Upper lobe of right lung (tissue), 1 donor: ENCODE measurements at places on chromosomes 3 and 15.

GRCh38 chr3:30332196-30333021 is 274.0 kb upstream of the TGFBR2 start:
- no peak for DNase-seq

GRCh38 chr3:55183201-55183600 is 255.3 kb upstream of the LRTM1 start:
- DNase-seq: no peak

- DNase-seq: no peak
Observed at GRCh38 chr15:92012368-92012629, 158.8 kb downstream of the SLCO3A1 start.

DNA sequence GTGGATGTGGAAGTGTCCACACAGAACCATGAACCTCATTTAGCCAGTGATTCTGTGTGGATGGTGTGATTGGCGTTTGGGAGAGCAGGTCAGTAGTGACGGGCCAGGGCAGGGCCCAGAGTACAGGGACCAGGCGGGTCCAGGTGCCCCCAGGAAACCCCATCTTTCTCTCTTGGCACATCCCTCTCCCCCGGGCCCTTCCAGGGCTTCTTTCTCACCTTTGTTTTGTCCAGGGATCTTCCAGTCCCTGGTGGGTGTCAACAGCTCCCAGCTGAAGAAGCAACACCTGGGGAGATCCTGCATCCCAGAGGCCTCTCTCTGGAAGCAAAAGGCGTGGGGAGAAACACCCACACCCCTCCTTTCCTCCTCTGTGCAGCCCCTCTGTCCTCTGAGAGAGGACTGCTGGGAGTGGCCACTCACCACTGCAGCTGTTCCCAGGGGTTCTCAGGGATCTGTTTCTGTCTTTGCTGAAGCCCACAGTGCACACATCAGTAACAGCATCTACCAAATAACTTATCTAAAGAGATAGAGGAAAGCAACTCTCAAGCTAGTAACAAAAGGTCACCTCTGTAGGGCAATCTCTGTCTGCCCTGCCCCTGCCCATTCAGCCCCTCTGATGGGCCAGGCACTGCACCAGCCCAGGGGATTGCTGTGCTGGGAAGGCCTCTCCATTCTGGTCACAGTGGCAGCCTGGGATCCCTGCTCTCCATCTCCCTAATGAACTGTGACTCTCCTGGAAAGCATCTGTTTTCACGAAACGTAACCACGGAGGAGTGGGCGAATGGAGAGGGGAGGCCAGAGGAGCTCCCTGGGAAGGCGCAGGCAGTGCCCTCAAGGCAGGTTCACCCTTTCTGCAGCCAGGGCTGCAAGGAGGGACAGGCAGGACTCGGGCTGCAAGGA is 98.3 kb upstream of the ALDH1A3 start:
- peak; percentile 37 for DNase-seq

GRCh38 chr3:169886671-169887070 is 16.9 kb upstream of the LRRC31 start:
- peak; percentile 86 for DNase-seq

DNA sequence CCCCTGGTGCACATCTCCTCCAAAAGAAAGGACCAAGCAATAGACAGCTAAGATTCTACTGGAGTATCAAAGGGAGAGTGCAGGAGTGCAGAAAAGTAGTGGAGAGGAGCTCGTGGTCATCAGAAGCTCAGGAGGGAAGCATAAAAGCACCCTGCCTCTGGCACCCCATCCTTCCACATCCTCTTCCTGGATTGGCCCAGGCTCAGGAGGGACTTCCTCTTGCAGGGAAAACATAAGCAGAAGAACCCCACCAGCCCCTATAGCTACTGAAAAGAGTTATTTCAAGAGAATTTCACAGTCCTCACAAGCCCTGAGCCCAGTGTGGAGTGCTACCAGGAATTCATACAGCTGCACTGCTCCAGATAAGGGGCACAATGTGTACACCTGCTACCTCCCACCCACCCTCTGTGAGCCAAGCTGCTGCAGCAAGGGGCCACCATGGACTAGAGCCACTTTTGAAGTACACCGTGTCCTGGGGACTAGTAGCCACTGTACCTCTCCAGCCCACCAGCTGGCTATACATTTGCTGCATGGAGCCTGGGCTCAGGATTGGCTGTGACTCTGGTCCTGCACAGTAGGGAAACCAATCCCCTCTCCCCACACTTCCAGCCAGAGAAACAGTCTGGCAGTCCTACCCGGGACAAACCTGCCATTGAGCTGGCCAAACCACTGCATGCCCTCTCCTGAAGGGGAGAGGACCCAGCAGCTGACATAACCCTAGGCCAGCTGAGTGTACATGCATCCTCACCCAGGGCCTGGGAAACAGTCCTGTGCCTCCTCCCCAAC is 43.0 kb downstream of the CD200R1 start:
- no peak for DNase-seq

GRCh38 chr15:49145651-49146609 is 9.5 kb downstream of the COPS2 start:
- no peak for DNase-seq

DNA sequence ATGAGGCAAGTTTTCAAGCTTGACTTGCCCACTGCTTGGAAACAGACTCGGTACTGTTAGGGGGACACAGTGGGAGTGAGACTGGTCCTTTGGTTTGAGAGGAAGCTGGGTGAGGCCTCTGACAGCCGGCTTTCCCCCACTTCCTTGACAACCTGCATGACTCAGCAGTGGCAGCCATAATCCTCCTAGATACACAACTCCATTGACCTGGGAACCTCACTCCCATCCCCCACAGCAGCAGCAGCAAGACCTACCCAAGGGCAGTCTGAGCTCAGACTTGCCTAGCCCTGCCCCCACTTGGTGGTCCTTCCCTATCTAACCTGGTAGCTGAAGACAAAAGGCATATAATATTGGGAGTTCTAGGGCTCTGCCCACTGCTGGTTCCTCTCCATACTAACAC is 1043.5 kb upstream of the ALCAM start:
- no peak for DNase-seq
